ENCODE measurements at places on chromosomes 3 and 15. TPM values are rescaled to one million over a fixed set of nuclear protein-coding genes. Genes with fewer than 3 reads are reported as not detected.

Gene SLC22A13
- total RNA-seq, result 1.6 TPM

Gene CHCHD6
- 7.1 TPM for total RNA-seq

Gene PPM1L
- 3.4 TPM for total RNA-seq

Gene HIGD2B
- total RNA-seq, result not detected

Gene GP9
- total RNA-seq, result not detected

Gene FAIM
- 4.0 TPM for total RNA-seq

Gene TICRR
- total RNA-seq, result 6.3 TPM

Gene DUOX1
- not detected for total RNA-seq

Gene IQCF2
- total RNA-seq, result not detected

Gene IVD
- total RNA-seq, result 30.5 TPM

Gene CLPX
- 18.5 TPM for total RNA-seq

Gene NRG4
- 0.13 TPM for total RNA-seq

Gene MYRIP
- not detected for total RNA-seq

Gene ROPN1
- total RNA-seq, result not detected

Gene ITPKA
- total RNA-seq, result 44.2 TPM

Gene ITIH1
- total RNA-seq, result not detected

Gene ZNF385D
- total RNA-seq, result 0.40 TPM

Gene LMAN1L
- total RNA-seq, result not detected

Gene SLC6A1
- not detected for total RNA-seq

Gene GAP43
- not detected for total RNA-seq

Gene SCN11A
- under 0.01 TPM for total RNA-seq

Gene AGTR1
- 3.0 TPM for total RNA-seq

Gene THRB
- total RNA-seq, result 2.8 TPM

Gene NANOGP8
- total RNA-seq, result not detected

Gene HGD
- 0.13 TPM for total RNA-seq

Gene PLSCR1
- total RNA-seq, result 93.7 TPM

Gene GOLGA8N
- total RNA-seq, result 4.6 TPM

Gene SLC7A14
- under 0.01 TPM for total RNA-seq

Gene CLEC3B
- total RNA-seq, result 0.52 TPM

Gene THAP10
- 3.1 TPM for total RNA-seq

Gene COL6A5
- not detected for total RNA-seq

Gene CKMT1A
- not detected for total RNA-seq

Gene BUB1B
- 10.3 TPM for total RNA-seq

Gene ACKR4
- total RNA-seq, result not detected

Gene OXTR
- total RNA-seq, result 4.3 TPM

Gene CFAP91
- total RNA-seq, result 1.4 TPM

Gene DPPA2
- not detected for total RNA-seq

Gene PLS1
- 0.96 TPM for total RNA-seq

Gene PLSCR4
- total RNA-seq, result 20.6 TPM

Gene RNF7
- 73.1 TPM for total RNA-seq

Gene LYZL4
- not detected for total RNA-seq

Gene CHRNA7
- total RNA-seq, result 1.2 TPM

Gene PLA1A
- total RNA-seq, result not detected

Gene ZNF654
- total RNA-seq, result 34.3 TPM

Gene ZNF774
- total RNA-seq, result 0.91 TPM

Gene NOX5
- total RNA-seq, result 0.39 TPM

Gene SLC24A5
- not detected for total RNA-seq

Gene POLQ
- total RNA-seq, result 1.1 TPM

Gene ROBO2
- total RNA-seq, result 9.6 TPM

Gene ACTC1
- total RNA-seq, result 0.52 TPM

Gene PLA2G4D
- not detected for total RNA-seq

Gene TMEM158
- total RNA-seq, result 25.3 TPM

Gene ZFAND6
- 105 TPM for total RNA-seq

Gene TUSC7
- total RNA-seq, result not detected

Gene POTEB2
- not detected for total RNA-seq

Gene ZIC4
- total RNA-seq, result not detected

Gene BOC
- 10.0 TPM for total RNA-seq

All from epithelial cell of alveolus of lung (primary cell).